NCI-H82 (cell line): ENCODE measurements at places on chromosomes 7 and 10.

DNA sequence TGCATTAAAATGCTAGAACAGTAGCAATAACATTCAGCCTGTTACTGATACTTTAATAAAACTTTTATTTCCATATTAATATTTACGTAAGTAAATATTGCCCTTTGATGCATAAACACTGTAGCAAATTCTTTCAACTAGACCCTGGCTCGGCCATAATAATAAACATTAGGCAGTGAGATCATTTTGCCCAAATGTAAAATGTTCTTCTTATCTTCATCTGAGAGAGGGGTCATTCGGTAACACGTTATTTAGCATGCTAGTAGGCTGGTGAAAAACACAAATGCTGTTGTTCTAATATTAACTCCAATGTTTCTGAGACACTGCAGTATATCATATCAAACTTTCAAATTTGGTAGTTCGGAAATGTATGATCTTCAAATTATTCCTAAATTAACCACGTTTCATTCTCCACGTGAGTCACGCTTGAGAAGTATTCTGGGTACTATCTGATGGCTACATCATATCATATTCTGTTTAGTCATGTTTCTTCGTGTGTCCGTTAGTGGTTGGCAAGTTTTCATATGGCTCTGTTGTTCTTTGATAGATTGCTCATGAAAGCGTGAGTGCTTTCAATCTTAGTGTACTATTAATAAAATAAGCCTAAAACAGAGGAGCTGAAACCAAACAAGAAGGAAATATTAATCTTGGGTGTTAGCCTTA is 145.8 kb downstream of the NSUN6 start:
- no peak for DNase-seq

DNA sequence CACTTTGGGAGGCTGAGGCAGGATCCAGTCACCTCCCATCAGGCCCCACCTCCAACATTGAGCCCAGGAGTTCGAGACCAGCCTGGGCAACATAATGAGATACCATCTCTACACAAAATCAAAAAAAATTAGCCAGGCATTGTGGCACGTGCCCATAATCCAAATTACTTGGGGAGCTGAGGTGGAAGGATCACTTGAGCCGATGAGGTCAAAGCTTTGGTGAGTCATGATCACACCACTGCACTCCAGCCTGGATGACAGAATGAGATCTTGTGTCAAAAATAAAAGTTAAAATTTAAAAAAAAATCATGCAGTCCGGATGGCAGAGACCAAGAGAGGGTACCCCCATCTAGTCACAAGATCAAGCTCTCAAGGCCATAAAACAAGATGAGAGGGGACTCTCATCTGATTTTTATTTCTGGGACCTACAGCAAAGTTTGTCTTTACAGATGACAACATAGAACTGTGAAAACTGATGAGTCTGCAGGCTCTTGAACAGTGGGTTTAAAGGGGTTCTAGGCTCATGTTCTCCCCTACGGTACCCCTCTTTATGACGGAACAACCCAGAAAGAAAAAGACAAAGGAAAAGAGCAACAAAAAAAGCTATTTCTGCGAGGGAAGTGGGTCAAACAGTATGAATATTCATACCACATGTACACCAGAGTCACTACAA is 28.9 kb upstream of the CREB3L2 start:
- DNase-seq, result no peak

DNA sequence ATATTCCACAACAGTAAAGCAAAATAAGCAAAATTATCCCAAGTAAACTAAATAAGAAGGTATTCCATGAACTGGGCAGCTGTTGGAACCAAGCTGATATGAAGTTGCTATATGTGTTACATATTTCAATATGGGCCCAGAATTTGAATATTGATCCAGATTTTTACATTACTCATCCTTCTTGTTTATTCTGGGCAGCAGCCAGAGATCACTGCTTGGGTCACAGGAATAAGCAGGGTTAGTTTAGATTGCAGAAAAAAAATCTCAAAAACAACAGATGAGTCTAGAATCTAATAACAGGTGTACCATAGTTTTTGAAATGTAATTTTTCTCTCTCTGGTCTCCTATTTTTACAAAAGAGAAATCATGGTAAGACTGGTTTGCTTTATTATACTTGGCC is 171.5 kb upstream of the NAMPT start:
- no peak for DNase-seq

DNA sequence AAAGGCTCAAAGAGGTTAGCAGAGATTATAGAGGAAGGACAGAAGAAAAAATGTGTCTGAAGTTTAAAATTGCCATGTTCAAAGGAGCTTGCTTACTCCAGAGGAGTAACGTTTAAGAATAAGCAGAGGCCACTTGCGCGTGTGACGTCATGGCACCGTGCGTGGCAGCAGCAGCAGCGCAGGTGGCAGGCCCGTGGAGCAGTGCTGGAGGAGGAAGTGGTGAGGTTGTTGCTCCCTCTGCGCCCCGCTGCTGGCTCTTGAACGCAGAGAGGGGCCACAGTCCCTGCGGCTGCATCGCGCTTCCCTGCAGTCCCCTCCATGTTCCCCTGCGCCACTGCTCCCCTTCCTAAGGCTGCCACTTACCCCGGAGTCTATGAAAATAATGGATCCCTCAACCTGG is 37.5 kb downstream of the GDI2 start:
- DNase-seq, result no peak

GRCh38 chr7:151068069-151068773 is 8.8 kb downstream of the SLC4A2 start:
- no peak for DNase-seq

- DNase-seq, result no peak
Measured at GRCh38 chr7:66539264-66539623, 89.4 kb upstream of the KCTD7 start.

DNA sequence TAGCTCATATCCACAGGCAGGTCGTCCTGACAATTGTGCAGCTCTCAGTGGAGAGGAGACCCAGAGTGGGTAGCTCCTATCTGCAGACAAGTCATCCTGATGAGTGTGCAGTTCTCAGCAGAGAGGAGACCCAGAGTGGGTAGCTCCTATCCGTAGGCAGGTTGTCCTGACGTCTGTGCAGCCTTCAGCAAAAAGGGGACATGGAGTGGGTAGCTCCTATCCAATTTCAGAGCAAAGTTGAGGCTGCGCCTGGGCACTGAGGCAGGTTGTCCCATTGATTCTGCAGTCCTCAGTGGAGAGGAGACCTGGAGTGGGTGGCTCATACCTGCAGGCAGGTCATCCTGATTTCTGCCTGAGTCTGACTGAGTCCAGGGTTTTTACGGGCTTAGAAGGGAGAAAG is 111.8 kb downstream of the HPSE2 start:
- DNase-seq, result no peak

DNA sequence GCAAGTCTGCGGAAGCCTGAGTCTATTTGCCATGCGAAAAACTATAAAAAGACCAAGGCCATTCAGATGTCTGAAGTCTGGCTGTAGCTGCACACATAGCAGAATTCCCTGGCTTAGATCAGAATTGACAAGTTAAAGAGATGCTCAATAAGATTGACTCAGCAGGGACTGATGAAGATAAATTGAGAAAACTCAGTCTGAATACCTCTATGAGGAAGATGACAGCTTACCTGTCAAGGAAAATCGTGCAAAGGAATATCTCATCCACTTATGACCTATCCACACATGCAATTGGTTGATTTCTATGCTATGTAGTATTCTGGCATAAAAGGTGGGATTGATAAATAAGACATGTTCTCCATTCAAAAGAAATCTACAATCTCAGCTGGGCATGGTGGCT is 288.6 kb downstream of the BAMBI start:
- DNase-seq, result no peak

DNA sequence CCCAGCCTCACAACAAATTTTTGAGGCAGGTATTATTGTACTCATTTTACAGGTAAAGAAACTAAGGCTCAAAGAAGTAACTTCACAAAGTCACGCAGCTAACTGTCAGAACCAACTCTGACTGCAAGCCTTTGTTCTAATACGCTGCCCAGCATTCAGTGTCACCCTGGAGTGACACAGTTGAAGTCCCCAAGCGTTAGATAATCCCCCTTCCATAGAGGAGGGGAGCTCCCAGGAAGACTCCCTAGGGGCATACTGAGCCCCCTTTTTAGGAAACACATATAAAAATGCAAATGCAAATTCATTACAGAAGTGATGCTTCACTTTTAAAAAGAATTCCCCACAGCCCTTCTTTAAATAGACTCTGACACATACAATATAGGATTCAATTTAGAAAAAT is 101.0 kb upstream of the MACROH2A2 start:
- DNase-seq, result no peak

GRCh38 chr10:6299743-6300105 is 97.0 kb downstream of the PFKFB3 start:
- DNase-seq, result no peak

GRCh38 chr7:131581241-131582051 is 25.0 kb upstream of the PODXL start:
- DNase-seq, result no peak

GRCh38 chr7:114710499-114710898 is 211.4 kb upstream of the MDFIC start:
- no peak for DNase-seq

GRCh38 chr7:132508724-132509353 is 67.4 kb downstream of the PLXNA4 start:
- no peak for DNase-seq

- DNase-seq, result no peak
Measured at GRCh38 chr7:108094346-108094745, 35.8 kb downstream of the LAMB4 start.

- DNase-seq, result no peak
Measured at GRCh38 chr10:118827053-118827452, 72.3 kb upstream of the CACUL1 start.

DNA sequence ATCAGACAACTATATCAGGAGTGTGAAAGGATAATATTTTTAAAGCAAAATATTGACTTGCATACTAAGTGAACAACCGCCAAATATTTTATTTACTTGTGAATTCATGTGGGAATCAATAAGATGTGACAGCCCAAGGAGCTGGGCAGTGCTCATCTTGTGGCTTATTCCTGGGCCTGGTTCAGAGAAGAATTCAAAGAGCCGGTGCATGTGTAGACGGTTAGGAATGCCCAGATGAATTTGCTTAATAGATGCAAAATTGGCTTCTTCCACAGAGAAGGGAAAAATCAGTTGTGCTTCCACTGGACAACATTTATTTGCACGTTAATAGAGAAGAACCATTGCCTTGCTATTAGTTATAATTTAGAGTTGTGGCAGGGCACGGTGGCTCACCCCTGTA is 4.4 kb downstream of the MYL7 start:
- DNase-seq, result no peak

- no peak for DNase-seq
Measured at GRCh38 chr7:64509583-64509982, 53.3 kb downstream of the ZNF680 start.

- DNase-seq, result no peak
Measured at GRCh38 chr10:96275685-96276418, 4.5 kb upstream of the BLNK start.

- no peak for DNase-seq
Measured at GRCh38 chr10:81953420-81953819, 78.4 kb downstream of the NRG3 start.

GRCh38 chr10:30058570-30059132 is 735 bp downstream of the JCAD start:
- peak; percentile 83 for DNase-seq

DNA sequence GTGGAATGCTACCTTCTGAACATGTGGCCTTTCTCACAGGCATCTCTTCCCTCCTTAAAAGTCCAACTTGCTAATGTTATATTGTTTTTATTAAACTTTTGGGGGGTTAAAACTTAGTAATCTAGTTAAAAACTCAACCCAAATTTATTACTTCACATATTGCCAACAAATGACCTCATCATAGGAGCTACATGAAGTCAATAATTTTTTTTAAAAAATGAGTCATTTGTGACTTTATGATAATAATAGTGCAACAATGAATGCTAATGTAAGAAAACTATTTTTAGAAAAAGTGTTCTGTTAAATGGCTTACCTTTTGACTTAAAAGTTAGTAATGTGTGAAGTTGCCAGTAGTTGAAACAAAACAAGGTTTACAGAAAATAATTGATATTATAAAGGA is 325.9 kb upstream of the FZD1 start:
- DNase-seq, result no peak

DNA sequence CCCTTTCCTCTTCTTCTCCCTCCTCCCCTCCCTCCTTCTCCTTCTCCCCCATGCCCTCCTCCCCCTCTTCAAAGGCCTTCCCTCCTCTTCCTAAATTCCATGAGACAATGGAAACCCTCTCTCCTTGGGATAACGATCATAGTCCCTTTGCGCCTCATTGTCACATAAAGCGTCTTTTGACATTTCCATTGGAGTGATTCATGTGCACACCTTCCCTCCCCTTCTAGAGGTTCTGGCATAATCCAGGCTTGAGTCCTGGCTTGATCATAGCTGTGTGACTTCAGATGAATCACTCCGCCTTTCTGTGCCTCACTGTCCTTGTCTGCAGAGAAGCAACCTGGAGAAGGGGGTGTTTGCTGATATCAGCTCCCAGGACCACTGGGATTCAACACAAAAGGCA is 204.2 kb downstream of the TNS3 start:
- no peak for DNase-seq

DNA sequence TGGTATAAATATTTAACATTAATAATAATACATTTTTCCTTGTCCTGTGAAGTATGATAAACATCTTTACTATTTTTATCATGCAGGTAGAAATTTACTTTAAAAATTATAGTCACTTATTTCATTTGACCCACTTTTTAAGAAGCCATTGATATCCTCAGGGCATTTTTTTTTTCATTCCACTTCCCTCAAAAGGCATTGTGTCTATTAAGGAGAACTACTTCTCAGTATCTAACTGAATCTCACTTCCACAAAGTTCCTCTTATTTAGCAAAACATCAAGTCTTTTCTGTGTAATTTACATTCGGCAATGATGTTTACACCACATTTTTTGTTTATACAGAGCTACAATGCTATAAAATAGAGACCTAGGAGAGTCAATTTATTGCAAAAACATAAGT is 388.2 kb upstream of the AKR1E2 start:
- DNase-seq, result no peak

GRCh38 chr7:44461387-44461786 is 29.1 kb downstream of the NUDCD3 start:
- DNase-seq, result no peak

GRCh38 chr10:59047957-59048618 is 128.4 kb upstream of the PHYHIPL start:
- no peak for DNase-seq

DNA sequence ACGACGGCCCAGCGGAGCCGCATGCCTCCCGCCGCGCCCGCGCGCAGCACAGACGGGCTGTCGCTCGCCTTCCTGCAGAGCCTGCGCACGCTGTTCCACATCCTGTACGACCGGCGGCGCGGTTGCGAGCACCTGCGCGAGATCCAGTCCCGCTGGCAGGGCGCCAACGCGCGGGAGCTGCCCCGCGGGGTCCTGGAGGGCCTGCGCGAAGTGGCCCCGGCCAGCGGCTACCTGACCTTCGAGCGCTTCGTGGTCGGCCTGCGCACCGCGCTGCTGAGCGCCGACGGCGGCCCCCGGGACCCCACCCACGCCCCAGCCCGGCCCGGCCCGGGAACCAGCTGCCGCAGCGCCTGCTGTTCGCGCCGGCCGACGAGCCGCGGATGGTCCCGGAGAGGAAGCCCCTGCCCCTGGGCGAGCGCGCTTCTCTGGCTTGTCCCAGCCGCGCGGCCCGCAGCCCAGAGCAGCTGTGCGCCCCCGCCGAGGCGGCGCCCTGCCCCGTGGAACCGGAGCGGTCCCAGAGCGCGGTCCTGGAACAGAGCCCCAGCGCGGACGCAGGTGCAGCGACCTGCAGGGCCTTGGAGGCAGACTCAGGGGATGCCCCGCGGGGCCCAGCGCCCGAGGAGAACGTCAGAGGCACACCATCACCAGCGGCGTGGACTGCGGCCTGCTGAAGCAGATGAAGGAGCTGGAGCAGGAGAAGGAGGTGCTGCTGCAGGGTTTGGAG is 25.3 kb upstream of the ZNF716 start:
- DNase-seq, result no peak
